SK-N-SH treated with all-trans-retinoic acid at 6 μM for 48 hours (cell line): ENCODE measurements at places on chromosomes 16 and 17.

DNA sequence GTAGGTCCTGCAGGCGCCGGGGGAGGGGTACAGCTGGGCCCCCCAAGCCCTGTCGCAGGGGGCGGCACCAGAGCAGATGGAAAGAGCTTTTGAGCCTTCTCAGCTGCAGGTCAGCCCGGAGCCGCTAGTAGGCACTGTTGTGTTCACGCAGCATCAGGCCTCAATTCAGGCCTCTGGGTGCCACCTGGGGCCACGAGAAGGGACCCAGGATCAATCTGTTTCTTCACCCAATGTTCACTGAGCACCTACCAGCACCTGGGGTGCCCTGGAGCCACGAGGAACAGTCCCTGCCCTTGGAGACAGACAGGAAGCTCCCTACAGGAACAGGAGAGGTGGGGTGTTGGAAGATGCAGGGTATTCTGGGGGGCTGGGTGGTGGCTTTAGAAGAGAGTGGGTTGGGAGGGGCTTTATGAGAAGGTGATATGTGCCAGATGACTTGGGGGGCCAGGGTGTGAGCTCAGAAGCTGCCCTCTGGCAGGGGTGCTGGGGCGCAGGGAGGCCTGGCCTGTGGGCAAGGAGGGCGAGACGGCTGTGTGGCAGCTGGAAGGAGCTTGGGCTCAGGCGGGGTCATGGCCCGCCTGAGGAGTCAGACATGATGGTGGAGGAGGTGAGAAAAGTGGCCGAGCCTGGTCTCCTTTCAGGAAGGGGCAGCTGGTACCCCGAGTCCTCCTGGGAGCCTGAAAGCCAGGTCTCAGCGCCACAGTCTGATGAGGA, 121.9 kb upstream of the GSE1 start:
- ATAC-seq = peak; percentile 31; the same call in 2 of the 3 replicates

DNA sequence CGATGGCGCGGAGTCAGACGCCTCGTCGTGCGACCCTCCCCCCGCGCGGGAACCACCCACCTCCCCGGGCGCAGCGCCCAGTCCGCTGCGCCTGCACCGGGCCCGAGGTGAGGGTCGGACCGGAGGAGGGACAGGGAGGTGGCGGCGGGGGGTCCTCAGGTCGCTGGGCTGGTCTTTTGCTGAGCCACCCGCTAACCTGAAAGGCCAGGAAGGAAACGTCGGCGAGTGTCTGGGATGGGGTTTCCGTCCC, 4.9 kb downstream of the TBX2 start:
- ATAC-seq = no peak

DNA sequence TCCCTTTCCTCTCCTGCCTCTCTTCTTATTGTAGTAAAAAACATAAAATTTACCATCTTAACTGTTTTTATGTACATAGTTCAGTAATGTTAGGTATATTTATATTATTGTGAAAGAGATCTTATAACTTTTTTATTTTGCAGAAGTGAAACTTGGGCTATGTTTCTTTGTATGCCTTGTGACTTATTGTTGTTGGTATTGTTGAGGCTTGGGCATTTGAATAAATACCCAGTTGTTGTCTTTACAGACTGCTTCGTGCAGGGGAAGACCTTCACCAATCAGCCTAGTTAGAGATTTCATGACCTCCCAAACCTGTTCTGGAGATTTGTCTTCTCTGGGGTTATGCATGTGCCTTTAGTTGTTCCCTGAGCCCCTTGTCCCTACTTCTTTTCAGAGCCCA, 31.9 kb downstream of the REXO5 start:
- no peak for ATAC-seq

DNA sequence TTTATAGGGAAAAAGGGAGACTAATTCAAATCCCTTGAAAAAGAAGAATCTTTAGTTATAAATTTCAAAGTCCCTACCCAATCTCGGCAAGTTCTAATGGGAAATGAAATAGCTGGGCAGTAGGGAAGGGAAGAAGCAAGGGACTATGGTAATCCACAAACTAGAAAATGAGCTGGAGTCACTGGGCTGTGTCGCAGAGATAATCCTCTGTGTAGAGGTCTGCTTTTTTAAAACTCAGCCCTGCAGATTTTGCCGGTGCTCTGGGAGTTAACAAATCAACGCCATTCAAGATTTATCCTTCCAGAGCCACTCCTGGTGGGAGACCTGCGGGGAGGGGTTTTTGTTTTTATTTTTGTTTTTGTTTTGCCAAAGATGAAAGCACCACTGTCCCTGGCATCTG, 20.8 kb downstream of the SNX11 start:
- ATAC-seq = no peak

- ATAC-seq = no peak
These were observed 36.4 kb downstream of the SNX20 start for GRCh38 chr16:50644729-50645128.

- no peak for ATAC-seq
These were observed 17.0 kb upstream of the MEAK7 start for GRCh38 chr16:84521497-84521770.

DNA sequence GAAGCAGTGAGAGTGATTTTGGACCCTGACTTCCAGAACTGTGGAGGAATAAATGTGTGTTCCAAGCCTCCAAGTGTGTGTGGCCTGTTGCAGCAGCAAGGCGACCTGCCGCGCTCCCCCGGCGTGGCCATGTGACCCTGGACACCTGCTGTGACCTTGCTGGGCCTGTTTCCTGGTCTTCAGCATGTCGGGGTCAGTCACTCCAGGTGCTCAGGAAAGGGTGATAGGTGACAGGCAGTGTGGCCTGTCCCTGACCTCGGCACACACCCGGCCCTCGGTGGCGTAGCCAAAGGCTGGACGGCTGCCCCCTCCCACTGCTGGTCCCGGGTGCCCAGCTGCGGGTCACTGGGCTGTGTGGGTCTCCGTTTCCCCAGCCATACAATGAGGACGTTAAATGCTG, 31.8 kb upstream of the ZNF469 start:
- ATAC-seq = no peak

GRCh38 chr17:38636054-38636453, 30.3 kb upstream of the SRCIN1 start:
- no peak for ATAC-seq

DNA sequence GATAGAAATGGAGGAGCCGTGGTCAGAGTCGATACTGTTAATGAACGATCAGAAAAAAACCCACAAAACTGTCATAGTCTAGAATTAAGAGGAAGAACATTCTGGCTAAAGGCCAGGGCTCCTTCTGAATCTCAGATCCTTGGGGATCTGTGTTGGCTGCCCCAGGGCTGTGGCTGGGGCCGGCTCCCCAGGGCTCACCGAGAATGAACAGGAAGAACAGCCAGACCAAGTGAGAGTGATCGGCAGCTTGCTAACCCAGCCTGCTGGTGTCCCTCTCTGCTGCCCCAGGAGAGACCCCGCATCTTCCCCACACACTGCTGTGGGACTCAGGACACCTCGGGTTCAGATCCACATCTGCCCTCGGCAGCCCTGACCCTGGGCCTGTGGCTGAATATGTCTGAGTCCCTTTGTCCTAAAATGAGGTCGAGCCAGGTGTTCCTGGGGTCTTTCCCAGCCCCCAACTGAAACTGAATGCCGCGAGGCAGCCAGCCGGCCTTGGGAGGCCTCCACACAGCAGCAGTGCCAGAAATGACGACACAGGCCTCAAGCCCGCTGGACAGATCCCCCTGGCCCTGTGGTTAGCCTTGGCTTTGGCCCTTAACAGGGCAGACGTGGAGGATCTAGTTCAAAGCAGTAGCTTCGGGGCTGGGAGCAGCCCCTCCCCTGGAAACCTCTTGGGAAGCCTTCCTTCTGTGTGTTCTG, 23.9 kb upstream of the CLEC18A start:
- no peak for ATAC-seq

DNA sequence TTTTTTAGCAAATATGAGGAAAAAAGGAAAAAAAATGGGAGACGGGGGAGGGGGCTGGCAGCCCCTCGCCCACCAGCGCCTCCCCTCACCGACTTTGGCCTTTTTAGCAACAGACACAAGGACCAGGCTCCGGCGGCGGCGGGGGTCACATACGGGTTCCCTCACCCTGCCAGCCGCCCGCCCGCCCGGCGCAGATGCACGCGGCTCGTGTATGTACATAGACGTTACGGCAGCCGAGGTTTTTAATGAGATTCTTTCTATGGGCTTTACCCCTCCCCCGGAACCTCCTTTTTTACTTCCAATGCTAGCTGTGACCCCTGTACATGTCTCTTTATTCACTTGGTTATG, 1.2 kb upstream of the TMEM88 start:
- no peak for ATAC-seq

GRCh38 chr16:27174007-27174406, 29.3 kb upstream of the KDM8 start:
- ATAC-seq = no peak

DNA sequence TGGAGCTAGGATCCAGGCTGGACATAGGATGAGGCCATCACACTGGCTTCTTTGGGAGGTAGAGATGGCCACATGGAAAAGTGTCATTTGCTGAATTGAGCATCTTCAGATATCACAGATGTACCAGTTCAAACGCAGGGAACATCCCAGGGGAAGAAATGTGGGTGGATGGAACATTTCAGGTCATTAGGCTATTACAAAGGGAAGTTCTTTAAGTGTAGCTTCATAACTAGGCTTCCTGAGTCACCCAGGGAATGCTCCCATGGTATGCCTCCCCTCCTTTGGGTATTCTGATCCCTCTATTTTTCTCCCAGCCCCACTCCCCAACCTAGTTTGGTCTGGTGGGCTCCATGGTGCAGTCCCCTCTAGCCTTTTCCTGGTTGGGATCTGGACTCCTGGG, 69.8 kb upstream of the IRX3 start:
- no peak for ATAC-seq

GRCh38 chr16:397135-397661, at the start of gene NME4:
NME4 (plus strand) TSS chr16:397199; CDS start chr16:397223, 24 bp downstream.
- no peak for ATAC-seq

DNA sequence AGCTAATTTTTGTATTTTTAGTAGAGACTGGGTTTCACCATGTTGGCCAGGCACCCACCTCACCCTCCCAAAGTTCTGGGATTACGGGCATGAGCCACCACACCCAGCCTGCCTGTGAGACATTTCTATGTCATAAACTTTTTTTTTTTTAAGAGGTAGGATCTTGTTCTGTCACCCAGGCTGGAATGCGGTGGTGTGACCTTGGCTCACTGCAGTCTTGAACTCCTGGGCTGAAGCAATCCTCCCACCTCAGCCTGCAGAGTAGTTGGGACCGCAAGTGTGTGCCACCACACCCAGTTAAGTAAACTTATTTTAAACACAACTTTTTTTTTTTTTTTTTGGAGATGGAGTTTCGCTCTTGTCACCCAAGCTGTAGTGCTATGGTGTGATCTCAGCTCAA, 47.2 kb downstream of the SCNN1G start:
- no peak for ATAC-seq

GRCh38 chr17:6303664-6304063, 131.3 kb downstream of the AIPL1 start:
- ATAC-seq = no peak

- ATAC-seq = no peak
These were observed 83.4 kb downstream of the ASIC2 start for GRCh38 chr17:33209671-33210070.

DNA sequence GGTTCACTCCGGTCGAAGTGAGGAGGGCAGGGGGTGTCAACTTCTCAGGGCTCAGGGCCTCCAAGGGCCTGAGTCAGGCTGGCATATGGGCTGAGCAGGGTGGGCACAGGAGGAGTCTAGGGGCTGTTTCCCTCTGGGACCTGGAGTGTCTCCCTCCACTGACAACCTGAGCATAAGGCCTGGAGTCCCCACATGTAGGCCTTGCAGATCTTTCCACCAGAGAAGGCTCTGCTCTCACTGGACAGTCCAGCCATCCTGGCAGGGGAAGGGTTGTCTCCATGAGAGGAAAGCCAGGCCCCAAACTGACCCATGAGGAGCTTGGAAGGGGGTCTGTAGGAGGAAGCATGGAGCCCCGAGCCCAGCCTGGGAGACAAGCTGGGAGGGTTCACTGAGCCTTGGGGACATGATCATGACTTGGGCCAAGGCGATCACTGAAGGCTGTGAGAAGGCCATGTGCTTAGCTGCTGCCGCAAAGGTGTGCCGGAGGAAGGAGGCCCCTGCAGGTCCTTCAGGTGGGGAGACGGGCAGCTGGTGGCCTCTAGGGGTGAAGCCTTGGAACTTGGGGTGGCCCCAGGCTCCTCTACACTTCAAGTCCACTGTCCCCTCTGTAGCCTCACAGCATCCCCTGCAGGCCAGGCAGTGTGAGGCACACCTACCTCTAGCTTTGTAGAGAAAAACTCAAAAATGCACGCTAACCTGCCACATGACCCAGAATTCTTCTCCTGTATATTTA, 9.9 kb downstream of the CMTM2 start:
- ATAC-seq = peak; percentile 91
